Amygdala (tissue), 56 donors: ENCODE measurements at places on chromosomes 5 and 9.

DNA sequence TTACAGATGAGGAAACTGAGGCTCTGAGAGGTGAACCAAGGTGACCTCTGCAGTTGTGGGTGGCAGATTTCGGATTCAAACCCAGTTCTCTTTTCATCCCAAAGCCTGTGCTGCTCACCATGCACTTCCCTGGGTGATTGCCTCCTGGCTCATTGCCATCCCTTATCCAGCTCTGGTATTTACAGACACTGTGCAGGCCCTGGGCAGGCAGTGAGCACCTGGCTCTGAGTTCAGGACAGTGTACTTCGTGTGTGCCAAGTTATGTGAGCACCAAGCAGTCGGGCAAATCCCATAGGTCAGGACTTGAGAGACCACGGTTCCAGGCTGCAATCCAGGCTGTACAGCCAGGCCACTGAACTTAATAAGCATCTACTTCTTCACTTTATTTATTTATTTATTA lies 1.4 kb downstream of the LRSAM1 start:
- DNase-seq, result no peak

GRCh38 chr5:172347496-172348052 lies 64.0 kb upstream of the UBTD2 start:
- peak; percentile 23 for DNase-seq

- no peak for DNase-seq
Observed at GRCh38 chr9:114820776-114821501, 15.1 kb upstream of the TNFSF15 start.

DNA sequence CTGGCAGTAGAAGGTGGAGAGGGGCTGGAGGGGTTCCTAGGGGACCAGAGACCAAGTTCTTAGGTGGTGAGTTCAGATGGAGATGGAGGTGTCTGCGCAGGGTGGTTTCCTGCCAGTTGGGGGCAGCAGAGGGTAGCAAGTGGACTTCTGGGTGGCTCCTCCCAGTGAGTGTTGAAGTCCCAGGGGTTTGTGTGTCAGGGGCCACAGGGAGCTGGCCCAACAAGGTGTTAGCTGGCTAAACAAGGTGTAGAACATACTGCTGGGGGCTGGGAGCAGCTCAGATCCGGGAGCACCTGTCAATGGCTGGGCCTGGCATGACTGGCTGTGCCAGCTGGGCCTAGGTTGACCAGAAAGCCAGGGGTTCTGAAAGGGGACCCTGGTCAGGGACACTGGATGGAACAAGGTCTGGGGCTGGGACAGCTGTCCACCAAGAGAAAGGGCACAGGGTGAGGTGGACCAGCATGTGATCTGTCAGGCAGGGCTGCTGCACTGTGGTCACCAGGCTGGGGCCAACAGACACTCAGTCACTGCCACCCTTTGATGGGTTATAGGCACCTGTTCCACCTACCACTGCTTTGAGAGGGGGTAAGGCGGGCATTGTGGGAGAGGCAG lies 35.6 kb downstream of the DAB2IP start:
- DNase-seq, result peak; percentile 56

DNA sequence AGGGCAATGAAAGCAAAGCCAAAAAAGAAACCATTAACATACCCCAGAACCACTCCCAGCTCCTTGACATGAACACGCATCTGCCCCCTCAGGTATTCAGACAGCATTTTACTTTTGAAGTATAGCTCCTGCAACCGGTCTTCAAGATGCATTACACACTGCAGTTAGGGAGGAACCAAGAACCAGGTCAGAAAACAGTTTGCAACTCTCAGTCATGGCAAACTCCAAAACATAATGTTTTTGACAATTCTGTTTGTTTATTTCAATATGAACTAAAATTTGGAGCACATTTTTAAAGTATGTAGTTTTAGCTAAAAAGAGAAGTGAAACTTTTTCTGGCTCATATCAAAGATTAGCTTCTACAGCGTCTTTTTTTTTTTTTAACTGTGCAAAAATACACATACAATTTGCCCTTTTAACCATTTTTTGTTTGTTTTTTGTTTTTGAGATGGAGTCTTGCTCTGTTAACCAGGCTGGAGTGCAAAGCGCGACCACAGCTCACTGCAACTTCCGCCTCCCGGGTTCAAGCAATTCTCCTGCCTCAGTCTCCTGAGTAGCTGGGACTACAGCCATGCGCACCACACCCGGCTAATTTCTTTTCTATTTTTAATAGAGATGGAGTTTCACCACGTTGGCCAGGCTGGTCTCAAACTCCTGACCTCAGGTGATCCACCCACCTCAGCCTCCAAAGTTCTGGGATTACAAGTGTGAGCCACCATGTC lies 12.2 kb upstream of the RAPGEF6 start:
- no peak for DNase-seq

DNA sequence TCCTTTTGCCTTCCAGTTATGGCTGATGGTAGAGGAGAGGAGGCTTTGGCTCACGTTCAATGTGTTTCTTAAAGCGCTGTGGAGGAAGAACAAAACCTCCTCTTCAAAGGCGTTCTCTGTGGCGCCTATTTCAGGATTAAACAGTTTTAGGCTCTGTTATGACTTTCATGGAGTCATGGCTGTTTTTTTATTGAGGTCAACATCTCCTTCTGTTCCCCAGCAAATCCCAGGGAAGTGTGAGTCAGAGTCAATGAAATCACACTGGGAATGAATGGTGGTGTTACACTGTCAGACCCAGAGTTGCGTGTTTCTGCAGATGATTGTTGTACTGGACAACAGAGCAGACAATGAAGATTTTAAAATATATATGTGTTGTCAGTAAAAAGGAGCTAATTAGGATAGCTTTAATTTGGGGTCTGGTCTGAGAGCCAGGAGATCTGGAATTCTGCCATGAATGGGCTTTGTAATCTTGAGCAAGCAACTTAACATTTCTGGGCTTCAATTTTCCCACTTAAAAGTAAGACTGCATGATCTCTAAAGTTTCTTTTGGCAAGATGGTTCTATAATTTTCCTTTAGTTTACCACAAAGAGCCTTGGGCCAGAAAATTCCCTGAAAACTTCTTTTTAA lies 240.7 kb downstream of the CSNK1G3 start:
- DNase-seq, result no peak

DNA sequence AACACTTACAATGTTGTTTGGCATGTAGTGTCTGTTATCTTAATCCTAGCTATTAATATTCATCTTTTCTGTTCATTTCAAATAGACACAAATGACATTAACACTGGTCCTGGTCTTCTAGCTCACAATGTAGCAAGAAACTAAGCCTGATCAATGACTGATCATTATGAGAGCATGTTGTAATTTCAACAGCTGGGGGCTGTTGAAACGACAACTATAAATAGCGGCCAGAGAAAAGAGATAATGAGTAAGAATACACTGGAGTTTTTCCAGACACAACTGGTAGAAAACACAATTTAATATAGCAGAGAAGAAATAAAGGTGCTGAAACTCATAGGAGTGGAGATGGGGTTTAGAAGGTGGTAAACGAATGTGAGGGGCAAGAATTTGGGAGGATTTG lies 89.2 kb downstream of the HTR4 start:
- no peak for DNase-seq

GRCh38 chr5:43700601-43701000 lies 97.6 kb downstream of the NNT start:
- DNase-seq, result no peak

DNA sequence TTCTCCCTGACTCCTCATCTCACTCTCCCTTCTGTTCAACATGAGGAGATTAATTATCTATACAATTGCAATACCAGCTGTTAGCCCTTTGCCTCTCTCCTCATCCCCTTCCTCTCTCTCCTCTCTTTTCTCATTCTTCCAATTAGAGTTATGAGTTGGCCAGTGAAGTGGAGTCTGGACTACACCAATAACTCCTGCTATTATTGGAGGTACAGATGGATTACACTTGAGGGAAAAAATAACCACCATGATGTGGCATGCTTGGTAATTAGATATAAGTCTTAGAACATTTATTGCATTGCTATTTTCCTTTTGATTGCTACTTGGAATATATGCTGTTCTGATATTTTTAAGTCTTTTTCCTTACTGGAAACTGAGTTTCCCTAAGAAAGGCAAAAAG lies 159.2 kb downstream of the FRMD3 start:
- DNase-seq, result no peak

- DNase-seq, result no peak
Observed at GRCh38 chr5:168088410-168089173, 202.9 kb upstream of the WWC1 start.

GRCh38 chr5:180499684-180500083 lies 5.5 kb downstream of the CNOT6 start:
- DNase-seq, result no peak

- DNase-seq, result no peak
Observed at GRCh38 chr5:172561151-172561550, 79.9 kb upstream of the NEURL1B start.

DNA sequence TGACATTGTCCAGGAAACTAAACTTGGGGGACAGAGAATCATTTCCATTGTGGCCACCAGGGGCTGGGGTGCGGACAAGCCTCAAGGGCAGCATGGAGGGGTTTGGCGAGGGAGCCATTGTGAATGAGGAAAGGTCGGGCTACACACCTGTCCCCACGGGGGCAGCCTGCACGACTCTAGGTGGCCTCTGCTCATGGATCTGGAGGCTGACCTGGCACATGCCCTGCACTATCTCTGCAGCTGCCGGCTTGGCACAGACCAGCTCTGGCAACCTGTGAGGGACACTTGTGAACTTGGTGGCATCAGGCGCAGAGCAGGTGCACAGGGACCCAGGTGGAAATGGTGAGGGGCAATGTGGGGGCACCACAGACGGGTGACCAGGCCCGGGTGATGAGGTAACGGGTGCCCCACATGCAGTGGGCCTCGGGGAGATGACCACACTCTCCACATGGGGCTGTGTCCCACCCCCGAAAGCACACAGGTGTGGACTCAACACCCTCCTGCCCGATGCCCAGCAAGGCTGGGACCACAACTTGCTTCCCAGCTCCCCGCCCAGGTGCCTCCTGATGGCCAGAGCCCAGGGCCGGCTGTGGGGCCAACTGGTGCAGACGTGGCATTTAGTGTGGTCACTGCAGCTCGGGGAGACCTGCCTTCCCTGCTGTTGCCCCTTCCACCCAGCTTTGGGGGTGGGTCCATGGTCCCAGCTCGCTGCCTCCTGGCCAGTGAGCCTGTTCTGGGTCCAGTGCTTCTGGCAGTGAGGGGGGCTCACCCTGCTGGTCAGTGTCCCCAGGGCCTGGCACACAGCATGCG lies 60.9 kb upstream of the UBAC1 start:
- DNase-seq, result no peak

DNA sequence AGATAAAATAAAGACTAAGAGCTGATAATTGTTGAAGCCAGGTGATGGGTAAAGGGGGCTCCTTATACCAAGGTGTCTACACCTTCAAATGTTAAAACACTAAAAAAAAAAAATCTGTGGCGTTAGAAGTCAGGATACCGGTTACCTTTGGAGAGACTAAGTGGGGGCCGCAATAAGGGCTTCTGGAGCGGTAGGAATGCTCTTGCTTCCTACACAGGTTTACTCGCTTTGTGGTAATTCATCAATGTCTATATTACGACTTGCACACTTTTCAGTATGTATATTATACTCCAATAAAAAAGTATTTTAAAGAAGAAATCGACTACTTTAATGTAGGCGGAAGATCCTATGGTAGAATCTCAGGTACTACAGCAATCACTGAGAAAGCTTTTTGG lies 12.5 kb downstream of the MRPS27 start:
- DNase-seq, result no peak

- no peak for DNase-seq
Observed at GRCh38 chr9:86329649-86330048, 24.6 kb downstream of the TUT7 start.

DNA sequence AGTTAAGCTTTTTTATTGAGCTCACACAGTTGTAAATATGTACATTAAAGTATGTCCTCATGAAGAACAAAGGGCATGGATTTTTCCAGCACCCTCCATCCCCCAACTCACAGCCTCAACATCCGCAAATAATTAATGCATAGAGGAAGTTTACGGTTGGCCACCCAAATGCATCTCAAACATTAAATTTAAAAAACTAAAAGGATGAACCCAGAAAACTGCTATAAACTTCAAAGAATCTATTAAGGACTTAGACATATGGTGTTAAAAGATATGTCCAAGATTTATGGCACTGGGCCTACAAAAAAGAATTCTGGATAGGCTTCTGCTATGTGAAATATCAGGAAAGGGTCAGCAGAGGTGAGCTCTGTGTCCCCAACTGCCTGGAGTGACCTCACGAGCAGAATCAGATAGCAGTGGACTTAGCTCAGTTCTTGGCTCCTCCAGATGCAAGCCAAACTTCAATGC lies 54.0 kb upstream of the TNC start:
- no peak for DNase-seq

DNA sequence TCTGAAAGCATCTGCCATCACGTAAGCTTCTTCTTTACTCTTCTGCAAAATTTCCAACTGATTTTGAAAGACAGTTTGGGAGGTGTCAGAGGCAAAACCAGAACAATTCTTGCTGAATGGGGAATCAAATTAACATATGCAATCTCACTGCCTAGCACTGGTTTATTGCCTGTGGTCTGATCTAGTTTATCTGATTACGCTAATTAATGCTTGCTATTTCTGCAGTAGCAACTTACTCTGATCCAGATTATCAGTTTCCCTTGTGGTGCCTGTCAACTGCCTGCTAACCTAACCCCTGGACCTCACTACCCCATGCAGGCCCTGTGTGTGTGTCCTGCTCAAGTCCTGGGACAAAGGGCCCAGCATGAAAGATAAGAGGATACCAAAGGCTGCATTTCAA lies 40.3 kb downstream of the CCDC125 start:
- DNase-seq, result no peak

DNA sequence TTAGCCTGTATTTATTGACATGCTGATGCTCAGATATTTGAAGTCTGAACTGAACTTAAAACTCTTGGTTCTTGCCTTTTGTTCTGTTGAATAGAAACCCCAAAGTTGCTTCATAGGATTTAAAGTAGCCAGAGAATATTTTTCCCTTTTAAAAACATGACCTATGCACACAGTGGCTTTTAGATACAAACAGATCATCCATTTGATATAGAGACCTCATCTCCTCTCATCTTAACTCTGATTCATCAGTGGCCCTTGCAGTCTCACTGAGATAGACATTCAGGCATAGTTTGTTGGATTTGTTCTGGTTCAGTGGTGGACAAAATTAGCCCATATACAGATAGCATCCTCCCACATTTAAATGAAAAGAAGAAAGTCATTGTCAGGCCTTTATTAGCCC lies 43.5 kb upstream of the PJA2 start:
- no peak for DNase-seq

DNA sequence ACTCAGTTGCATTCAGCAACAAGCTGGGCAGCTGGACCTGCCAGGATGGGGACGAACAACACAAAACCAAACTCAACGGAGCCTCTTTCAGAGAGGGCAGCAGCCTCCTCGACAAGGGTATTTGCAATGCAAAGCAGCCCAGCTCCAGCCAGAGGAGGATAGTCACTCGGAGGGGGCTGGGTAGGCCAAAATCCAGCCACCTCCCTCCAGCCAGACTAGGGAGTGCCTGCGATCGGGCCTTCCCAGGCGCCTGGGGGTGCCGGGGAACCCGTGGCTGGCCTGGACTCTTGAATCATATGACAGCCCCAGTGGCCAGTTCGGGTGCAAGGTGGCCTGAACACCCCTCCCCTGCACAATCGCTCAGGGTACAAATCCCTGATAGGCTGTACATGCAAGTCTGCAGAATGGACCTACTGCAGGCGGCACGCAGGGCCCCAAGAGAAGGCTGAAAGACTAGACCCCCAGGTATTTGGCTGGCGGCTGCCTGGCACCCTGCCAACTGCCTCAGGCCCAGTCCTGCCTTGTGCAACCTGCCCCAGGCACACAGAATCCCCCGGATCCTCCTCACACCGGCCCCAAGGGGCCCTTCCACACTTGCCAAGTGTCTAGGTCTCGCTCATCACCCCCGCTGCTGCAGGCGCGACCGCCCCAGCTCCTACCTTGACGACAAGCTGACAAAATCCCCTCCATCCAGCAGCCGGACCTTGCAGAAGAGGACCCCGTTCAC lies 1.3 kb downstream of the EEIG1 start:
- peak; percentile 93 for DNase-seq
